Natural killer cell (primary cell): ENCODE measurements at places on chromosomes 3 and 15. TPM values are rescaled to one million over a fixed set of nuclear protein-coding genes. Genes with fewer than 3 reads are reported as not detected.
A peak's percentile ranks its signal among the peaks of the same experiment; 100 is the strongest.

DNA sequence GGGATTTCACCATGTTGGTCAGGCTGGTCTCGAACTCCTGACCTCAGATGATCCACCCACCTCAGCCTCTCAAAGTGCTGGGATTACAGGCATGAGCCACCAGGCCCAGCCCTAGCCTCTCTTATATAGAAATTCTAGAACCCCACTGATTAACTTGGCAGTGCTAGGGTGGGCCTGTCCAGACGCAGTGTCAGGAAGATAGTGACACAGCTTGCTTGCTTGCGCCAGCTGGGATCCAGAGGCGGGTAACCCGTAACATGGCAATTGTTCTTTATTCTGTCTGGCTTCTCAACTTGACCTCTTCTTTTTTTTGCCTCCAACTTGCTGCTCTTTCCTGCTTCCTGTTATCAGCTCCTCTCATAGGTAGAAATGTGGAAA, 16.2 kb downstream of the CEP19 start:
- DNase-seq = no peak

- peak; percentile 30 for DNase-seq
Measured at GRCh38 chr15:40902605-40903561, 8.6 kb downstream of the VPS18 start.

GRCh38 chr3:157465741-157466140, 29.1 kb downstream of the PTX3 start:
- no peak for DNase-seq

DNA sequence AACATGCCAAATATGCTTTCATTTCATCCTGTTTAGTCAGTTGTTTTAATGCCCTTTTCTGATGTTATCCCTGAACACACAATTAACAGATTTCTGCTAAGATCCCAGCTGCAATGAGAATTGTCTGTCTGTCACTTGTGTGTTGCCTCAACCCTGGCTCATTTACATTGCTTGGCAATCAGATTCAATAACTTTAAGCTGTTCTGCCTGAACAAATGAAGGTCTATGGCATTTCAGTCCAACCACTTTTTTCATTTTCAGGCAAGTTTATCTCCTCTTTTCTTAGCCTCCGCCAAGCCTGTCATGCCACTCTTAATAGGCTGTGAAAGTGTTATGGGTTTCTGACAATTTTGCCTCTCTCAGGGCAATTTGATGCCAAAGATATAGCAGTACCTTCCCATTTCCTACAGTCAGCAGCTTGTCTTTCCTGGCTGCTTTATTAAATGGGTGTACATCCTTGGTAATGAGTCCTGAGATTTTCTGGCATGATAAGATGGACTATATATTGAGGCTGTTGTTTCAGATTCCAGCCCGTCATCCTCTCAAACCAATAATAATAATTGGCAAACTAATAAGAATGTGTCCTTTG, 68.7 kb upstream of the ADAMTS9 start:
- no peak for DNase-seq

GRCh38 chr3:157647820-157648219, 144.6 kb upstream of the VEPH1 start:
- DNase-seq = no peak

DNA sequence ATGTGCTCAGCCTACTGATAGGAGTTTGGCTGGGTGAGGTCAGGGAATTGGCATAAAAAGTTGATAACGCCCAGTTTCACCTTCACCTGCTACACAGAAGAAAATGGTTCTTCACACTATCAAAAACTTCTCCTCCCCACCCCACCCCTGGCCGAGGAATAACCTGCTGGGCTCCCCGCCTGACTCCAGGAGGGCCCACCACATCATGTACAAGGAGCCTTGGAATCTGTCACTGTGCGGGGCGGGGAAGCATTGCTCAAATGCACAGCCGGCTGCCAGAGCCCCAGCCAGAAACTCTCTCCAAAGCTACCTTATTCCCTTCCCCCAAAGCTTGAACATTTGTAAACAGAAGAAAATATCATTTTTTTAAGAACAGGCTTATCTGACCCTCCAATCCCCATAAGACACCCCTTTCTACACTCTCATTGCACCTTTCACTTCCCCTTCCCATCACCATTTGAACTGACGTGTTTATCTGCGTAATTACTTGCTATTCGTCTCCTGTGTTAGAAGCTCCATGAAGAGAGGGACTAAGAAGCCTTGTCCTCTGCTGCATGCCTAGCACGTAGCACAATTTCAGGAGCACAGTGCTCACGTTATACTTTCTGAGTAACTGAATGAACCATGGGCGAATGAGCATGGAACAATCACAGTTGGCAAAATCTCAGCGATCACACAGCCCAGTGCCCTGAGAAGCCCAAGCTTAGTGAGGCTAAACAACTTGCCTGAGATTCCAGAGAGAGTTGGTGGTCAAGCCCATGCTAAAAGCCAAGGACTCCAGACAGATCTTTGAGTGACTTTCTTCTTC, 82.9 kb downstream of the HES1 start:
- DNase-seq = no peak

- no peak for DNase-seq
Measured at GRCh38 chr3:99845331-99845730, 27.7 kb downstream of the CMSS1 start.

DNA sequence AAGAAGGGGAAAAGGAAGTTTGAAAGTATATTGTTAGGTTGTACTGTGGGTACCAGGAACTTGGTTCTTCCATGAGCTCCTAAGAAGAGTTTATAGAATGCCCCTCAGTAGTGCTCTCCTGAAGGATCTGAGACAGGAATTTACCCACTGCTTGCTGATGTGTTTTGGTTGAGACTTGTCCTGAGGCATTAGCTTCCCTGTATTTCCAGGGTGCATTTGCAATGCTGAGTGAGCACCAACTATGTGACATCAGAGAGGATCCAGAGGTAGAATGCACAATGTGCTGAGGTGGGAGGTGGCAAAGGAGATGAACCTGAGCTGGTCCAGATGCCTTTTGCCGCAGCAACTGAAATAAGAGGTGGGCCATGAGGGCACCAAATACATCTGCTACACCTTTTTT, 64.3 kb upstream of the LRRC3B start:
- no peak for DNase-seq

GRCh38 chr15:22872936-22873701, 34.7 kb downstream of the NIPA2 start:
- DNase-seq = no peak

DNA sequence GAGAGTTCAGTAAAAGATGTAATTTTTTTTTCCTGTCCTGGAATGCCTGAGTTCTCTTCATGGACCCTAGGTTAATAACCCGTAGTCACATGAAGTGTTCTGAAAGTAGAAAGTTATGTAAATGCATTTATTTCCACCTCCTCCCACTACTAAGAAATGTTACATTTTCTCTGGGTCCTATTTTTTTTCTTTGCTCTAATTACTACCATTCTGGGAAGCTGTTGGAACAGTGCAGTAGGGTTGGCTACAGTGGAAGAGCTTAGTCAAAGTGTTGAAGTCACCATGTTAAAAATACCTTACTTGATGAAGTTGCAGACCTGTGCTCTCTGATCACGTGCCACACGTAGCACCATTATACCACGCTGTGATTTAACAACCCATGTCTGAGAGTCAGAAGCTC, 153.8 kb upstream of the TSC22D2 start:
- DNase-seq = no peak

DNA sequence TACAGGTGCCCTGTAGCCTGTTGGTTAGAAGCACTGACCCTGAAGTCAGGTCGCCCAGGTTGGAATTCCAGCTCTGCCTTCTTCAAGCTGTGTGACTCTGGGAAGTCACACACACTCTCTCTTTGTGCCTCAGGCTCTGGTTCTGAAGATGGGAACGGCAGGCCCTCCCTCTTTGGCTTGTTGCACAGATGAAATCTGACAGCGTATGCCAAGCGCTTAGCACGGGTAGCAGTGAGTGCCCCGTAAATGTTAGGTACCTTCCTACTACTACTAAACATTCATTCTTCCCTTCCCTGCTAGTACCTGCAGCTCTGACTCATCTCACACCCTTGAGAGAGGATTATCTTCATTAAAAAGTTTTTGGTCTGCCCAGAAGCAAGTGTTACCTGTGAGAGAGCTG, 139.0 kb downstream of the PGPEP1L start:
- DNase-seq = no peak

GRCh38 chr3:164095279-164095678, 983.0 kb downstream of the SI start:
- no peak for DNase-seq

DNA sequence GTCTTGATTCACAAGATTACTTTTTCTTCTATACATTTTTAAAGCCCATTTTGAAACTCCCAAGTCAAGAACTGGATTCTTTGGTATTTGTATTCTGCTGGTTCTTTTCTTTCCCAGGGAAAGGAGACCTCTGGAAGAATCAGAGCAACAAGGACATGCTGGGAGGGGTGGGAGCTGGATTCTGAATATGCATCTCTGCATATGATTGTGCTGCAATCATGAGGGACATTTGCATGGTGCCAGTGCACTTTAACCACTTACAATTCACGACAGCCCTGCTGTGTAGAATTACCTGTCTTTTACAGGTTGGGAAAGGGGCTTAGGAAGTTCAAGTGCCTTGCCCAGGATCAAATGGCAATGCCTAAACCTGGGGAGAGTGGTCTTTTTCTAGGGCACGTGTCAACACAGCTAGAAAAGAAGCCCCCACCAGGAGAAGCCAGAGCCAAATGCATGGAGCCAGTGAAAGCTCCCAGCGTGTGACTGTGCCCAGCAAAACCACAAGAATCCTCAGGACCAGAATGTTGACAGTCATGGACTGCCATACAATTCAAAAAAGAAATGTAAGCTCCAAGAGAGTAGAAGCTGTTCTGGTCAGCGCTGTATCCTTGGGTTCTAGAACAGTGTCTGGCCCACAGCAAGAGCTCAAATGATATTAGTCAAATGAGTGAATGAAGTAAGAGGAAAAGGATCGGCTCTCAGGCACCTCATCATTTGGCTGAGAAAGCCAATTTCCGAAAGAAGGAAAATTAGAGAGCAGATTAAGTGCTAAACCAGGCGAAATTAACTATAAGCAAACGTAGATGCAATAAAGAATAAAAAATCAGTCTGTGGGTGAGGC, 84.5 kb upstream of the MEF2A start:
- DNase-seq = no peak

- DNase-seq = no peak
Measured at GRCh38 chr3:154602241-154602640, 172.3 kb upstream of the GPR149 start.

DNA sequence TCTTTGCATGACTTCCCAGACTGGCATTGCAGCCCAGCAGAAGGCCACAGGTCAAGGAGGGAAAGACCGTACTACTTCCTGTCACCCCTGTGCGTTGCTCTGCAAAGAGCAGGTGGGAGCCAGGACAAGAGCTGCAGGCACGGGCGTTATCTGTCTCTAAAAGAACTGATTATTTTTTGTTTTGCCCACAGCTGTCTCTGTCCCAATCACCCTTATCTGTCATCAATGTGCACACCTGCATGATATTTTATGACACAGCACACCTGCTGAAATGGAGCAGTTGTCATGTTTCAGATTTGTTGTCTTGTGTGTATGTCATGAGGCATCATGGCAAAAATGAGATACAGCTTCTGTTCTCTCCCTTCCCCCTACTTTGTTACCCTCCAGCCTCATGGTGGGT, 58.8 kb downstream of the SLCO3A1 start:
- DNase-seq = no peak

DNA sequence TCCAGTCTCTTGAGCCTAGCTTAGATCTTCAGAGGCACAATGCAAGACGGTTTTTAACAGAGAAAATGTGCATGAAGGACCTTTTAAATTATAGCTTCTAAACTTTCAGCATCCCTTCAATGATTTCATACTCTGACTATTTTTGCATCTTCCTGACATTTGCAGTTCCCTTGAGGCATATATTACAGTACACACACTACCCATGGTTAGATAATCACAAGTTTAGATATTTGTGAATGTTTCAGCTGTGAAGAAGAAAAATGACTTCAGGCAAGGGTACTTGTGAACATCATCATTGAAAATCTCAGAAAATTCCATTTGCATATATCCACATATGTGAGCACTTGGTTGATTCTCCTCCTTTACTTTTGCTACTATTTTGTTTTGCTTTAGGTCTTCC, 341.5 kb downstream of the ROBO2 start:
- DNase-seq = no peak

- no peak for DNase-seq
Measured at GRCh38 chr15:89587955-89588354, 12.7 kb downstream of the TICRR start.

GRCh38 chr15:71112429-71112828, 2.8 kb upstream of the THSD4 start:
- DNase-seq = no peak

DNA sequence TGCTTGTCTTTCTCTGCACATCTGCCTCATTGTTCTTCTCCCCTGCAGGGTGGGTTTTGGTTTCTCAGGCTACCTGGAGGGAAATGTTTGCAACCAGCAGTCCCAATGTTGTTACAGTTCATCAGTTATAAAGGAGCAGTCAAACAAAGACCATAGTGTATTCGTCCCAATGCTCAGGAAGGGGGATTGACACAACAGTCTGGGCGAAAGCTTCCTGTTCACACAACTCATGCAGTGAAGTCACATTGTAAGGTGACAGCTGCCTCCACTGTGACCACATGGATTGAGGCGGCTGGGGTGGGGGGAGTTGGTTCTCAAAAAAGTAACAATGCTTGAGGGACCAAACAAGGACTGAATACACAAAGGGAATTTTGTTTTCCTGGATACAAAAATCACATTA, 28.8 kb upstream of the TF start:
- DNase-seq = no peak

ASB14 gene
- total RNA-seq = not detected

ARRDC4 gene
- 7.0 TPM for total RNA-seq

EFCC1 gene
- total RNA-seq = 0.70 TPM

KLHL6 gene
- total RNA-seq = 10.9 TPM

HAUS2 gene
- total RNA-seq = 26.2 TPM

RBPMS2 gene
- total RNA-seq = 14.7 TPM

TEX55 gene
- total RNA-seq = not detected

CNTN6 gene
- not detected for total RNA-seq

TGM4 gene
- not detected for total RNA-seq

GBE1 gene
- total RNA-seq = 9.7 TPM

SH2D7 gene
- total RNA-seq = not detected

CDCP1 gene
- 0.38 TPM for total RNA-seq

GOLGA6L7 gene
- not detected for total RNA-seq

RASGRF1 gene
- total RNA-seq = not detected

XCR1 gene
- total RNA-seq = not detected

ALDH1A2 gene
- total RNA-seq = 3.6 TPM

MNS1 gene
- total RNA-seq = not detected
